Myocyte (in vitro differentiated cells): ENCODE measurements at places on chromosomes 13 and 19. TPM values are rescaled to one million over a fixed set of nuclear protein-coding genes. Genes with fewer than 3 reads are reported as not detected.

- DNase-seq: no peak
Measured at GRCh38 chr13:111411151-111411858, 90.9 kb downstream of the TEX29 start.

GRCh38 chr13:29594303-29594709, 1.2 kb downstream of the SLC7A1 start:
- DNase-seq: peak; percentile 80

DNA sequence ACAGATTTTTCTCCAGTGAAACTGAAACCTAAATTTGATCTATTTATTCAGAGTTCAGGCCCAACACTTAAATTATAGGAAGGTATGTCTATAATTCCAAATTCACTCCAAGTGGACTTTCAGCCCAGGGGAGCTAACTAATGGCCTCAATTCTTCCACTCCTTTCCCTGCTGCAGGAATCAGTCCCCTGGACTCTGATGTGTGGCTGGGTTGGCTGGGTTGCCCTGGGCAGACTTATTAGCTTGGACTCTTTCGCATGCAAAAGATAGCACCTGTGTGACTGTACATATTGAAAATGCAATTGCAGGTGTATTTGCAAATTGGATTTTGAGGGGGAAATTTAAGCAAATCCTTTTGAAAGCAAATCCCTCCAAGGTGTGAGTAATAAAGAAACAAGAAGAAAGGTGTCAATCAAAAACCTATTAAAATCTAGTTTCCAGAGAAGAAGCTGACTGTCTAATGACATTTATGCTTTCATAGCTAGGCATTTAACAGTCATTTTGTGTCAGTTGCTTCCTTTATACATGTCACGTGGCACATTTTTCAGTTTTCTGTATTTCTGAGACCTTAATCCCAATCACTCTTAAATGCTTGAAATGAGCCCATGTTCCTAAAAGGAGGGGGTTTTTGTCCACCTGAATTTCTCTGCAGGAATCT, 42.7 kb downstream of the KLF5 start:
- DNase-seq: no peak

GRCh38 chr13:28958018-28958417, 137.9 kb downstream of the MTUS2 start:
- DNase-seq: no peak

GRCh38 chr13:45328661-45329111, 12.3 kb downstream of the TPT1 start:
- DNase-seq: no peak

Gene NFIX
- 17.7 and 23.3 TPM in 2 replicates for total RNA-seq

DNA sequence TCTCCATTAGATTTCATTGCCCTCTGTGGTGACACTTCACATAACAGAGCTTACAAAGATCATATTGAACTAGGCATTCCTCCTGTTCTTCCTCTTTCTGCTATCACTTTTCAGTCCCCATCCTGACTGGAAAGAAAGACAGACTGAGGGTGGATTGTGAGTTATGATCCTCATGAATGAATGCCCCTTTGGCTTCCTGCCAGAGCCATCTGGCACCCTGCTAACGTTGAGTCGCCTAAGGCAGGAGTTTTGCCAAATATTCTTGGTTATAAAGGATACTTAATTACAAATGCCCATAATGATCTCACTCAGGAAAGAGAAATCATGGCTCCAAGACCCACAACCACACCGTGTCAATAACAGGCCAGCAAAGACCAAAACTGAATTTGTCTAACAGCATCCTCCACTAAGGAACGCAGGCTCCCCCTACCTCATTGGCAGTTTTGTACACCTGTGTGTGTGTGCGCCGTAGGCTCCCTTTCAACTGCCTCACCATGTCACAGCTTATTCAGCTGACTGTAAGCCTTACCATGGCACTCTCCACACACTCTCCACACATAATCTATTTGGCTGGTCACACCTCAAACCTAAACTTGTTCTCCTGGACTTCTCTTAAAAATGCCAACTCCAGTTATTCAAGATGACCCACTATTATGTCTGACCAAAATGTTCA, 15.5 kb downstream of the ZNF211 start:
- DNase-seq: no peak

GRCh38 chr13:67402546-67402945, 172.4 kb upstream of the PCDH9 start:
- no peak for DNase-seq

DNA sequence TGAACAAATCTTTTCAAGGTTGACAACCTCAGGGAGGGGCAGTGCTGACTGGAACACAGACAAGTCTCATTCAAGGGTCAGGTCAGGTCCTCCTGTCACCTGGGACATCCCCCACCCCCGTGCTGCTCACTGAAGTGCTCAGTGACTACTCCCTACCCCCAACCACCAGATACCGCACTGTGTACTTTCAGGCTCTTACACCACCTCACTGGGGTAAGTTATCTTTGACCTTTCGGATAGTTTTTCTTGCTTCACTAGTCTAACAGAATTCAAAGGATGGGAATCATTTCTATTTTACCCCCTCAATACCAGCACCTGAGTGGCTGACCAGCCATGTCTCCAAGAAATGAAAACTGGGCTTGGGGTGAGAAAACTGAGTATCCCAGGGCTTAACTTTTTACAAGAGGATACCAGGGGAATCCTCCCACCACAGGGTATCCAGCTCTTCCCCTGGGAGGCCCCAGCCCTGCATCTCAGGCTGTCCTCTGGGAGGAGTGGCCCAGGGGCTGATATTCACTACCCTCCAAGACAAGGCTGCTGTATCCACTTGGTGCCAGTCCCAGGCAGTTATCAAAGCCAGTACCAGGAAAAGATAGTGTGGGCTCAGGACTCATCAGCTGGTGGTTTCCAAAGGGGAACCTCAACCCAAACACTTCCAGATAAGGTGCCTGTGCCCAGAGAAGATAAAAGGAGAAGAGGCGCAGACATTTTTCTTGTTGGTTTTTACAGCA, 2.1 kb downstream of the ZNF563 start:
- DNase-seq: no peak

GRCh38 chr13:31149604-31150003, 12.1 kb downstream of the HSPH1 start:
- DNase-seq: no peak

DNA sequence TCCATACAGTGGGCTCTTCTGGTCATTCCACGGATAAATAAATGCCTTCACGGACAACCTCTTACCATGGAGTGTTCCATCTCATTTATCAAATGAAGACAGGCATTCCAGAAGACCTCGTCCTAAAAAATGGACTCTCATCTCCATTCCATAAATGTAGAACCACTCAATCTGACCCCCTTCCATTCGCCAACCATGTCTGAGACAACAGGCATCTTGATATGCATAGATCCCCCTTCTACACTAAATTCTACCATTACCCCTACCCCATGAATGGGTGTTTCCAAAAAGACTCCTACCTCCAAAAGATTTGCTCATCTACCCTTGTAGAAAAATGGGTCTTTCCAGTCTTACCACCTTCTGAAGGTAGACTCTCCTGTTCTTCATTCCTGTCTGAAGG, 9.0 kb downstream of the RASIP1 start:
- DNase-seq: no peak

DNA sequence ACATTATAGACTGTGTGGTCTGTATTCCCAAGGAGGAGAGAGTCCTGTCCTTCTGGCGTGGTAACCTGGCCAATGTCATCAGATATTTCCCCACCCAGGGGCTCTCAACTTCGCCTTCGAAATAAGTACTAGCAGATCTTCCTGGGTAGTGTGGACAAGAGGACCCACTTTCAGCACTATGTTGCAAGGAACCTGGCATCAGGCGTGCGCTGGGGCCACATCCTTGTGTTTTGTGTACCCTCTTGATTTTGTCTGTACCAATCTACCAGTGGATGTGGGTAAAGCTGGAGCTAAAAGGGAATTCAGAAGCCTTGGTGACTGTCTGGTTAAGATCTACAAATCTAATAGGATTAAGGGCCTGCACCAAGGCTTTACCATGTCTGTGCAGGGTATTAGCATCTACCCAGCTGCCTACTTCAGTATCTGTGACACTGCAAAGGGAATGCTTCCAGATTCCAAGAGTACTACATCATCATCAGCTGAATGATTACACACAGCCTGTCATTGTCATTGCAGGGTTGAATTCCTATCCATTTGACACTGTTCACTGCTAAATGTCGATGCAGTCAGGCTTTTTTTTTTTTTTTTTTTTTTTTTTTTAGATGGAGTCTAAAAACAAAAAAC, 148.0 kb downstream of the PRR20E start:
- no peak for DNase-seq

- DNase-seq: peak; percentile 72
Measured at GRCh38 chr19:49119411-49120324, at the start of gene PPFIA3. Gene PPFIA3 (plus strand): TSS chr19:49119544. CDS start chr19:49127874, 8,330 bp downstream.

Gene LILRA5
- total RNA-seq: not detected in 2 replicates

DNA sequence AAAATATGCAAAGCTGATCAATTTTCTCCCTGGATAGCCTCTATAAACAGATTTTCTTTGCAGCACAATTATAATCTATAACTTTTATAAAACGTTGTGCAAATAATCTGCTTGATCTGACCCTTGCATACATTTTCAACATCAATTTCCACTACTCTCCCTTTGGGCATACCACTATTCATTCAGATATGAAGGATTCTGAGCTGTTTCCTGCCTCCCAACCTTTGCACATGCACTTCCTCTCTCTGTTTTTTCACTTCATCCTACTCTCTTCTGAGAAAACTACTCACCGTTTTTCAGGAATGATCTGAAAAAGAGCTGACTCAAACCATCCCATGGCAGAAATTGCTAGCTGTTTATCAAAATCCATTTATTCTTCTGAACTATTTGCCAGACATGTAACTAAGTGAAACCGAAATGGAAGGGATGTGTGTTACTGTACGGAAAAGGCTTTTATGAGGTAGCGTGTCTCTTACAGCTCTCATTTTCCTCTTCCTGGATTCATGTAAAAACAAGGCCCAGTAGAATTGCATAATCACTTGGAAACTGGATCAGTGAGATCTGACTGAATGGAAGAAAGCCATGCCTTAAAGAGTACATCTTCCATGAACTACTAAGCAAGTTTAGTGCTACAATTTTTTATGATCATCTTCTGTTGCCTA, 1447.3 kb upstream of the MIR17HG start:
- DNase-seq: no peak

- no peak for DNase-seq
Measured at GRCh38 chr19:32924200-32924599, 47.6 kb downstream of the CEP89 start.

- DNase-seq: no peak
Measured at GRCh38 chr19:43906774-43907173, 28.3 kb downstream of the ZNF45 start.

DNA sequence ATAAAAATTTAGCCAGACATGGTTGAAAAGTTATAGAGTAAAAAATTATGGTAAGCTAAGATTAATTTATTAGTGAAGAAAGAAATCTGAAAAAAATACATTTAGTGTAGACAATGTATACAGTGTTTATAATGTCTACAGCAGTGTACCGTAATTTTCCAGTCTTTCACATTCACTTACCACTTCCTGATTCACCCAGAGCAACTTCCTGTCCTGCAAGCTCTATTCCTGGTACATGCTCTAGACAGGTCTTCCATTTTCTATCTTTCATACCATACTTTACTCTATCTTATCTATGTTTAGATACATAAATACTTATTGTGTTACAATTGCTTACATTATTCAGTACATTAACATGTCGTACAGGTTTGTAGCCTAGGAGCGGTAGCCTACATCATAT, 1387.8 kb upstream of the ATXN8OS start:
- DNase-seq: no peak

DNA sequence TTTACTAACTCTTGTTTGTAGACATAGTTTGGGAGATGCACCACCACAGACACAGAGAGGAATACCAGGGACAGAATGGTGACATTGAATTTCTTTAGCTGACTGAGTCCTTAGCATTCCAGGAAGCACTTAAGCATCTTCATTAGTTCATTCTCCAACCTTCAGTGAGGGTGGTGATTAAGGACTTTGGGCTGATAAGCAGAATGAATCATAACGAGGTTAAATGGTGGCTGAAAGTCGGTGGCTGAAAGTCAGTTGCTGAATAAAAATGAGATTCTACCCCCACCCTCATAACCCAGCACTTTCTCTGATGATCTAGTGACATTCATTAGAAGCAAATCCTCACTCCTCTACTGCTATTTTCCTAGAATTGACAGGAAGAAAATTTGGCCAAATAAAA, 10.6 kb downstream of the PCDH8 start:
- DNase-seq: no peak

GRCh38 chr13:41639237-41639904, 182.0 kb downstream of the RGCC start:
- DNase-seq: no peak

DNA sequence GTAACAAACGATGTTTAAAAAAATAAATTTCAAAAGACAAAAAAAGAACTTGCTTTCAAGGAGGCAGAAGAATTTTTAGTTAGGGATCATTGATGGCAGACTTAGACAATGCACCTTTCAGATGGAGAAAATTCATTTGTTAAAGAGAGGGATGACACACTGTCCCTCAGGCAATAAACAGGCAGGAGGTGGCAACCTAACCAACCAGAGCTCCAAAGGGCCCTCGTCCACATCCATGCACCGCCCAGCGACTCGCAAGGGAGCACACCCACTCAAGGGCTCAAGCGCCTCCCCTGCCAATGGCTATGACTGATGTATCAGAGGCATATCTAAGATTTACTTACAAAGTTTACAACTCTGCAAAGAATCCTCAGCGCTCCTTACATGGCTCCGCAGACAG, 81.9 kb downstream of the TUBGCP3 start:
- no peak for DNase-seq

DNA sequence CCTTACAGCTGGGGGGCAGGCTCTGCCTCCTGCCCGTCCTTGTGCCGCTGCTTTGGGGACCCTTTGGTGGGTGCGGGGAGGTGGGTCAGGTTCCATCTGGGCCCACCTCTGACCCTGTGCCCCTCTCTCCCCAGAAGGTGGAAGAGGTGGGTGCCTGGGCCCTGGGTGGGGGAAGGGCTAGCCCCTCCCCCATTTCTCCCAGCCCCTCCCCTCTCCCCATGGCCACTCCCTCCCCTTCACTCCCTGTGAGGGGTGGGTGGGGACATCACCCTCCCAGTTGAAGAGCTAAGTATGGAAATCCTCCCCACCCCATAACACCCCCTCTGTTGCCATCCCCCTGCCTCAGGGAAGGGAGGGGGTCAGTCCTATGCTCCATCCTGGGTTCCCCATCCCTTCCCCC, 14.2 kb downstream of the ARHGEF1 start:
- DNase-seq: no peak

DNA sequence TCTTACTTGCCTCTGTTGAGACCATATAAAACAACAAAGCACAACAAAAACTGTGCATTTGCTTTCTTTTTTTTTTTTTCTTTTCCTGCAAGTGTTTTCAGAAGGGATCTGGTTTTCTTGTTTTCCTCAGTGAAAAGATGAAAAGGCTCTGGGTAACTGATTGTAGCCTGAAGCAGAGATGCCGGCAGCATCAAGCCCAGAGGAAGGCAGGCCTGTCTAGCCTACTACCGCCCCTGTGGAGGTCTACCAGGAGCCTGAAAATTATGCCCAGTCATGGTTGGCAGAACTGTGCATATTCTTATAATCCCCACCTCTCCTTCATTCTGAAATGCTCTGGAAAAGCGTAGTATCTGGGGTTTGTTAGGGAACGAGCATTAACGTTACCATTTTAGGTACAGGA, 32.6 kb upstream of the MEDAG start:
- DNase-seq: no peak

Gene CYP2F1
- total RNA-seq: not detected in 2 replicates

Gene S1PR2
- 1.8 and 3.5 TPM in 2 replicates for total RNA-seq

Gene CELF5
- not detected in 2 replicates for total RNA-seq
